ENCODE measurements at places on chromosomes 6 and 20.

DNA sequence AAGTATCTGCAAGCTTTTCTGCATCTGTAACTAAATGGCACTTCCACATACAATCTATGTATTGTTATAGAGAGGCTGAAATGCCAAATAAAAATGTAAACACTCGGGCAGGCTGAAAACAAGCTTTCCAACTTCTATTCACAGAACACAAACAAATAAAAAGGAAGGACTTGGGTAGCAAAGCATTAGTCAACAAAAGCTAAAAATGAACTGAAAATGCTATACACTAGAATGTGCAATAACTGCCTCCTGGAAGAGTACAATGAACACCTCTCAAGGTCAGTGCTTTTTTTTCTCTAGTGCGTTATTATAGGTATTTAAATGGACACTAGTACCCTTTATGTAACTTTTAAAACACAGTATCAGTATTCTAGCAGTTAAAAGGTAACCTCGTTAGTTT lies 31.4 kb downstream of the STK38 start:
- no peak for DNase-seq

- DNase-seq = no peak
These were observed 81.4 kb downstream of the CTNNBL1 start for GRCh38 chr20:37775200-37775599.

DNA sequence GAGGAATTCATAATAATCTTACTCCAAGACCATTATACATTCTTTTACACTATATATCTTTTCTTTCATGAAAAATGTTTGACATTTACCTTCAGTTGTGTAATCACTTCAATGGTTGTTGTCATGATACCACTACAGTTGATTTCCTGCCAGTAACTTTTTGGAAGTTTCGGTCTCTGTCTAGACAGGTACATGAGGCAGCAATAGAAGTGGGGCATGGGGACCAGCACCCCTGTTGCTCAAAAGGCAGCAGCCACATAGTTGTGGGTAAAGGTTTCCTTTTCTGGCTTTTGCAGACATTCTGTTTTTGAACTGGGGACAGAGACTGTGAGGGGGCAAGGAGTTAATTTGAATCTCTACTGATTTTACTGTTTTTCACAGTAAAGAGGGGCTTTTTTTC lies 14.1 kb downstream of the SAMD5 start:
- DNase-seq = no peak

DNA sequence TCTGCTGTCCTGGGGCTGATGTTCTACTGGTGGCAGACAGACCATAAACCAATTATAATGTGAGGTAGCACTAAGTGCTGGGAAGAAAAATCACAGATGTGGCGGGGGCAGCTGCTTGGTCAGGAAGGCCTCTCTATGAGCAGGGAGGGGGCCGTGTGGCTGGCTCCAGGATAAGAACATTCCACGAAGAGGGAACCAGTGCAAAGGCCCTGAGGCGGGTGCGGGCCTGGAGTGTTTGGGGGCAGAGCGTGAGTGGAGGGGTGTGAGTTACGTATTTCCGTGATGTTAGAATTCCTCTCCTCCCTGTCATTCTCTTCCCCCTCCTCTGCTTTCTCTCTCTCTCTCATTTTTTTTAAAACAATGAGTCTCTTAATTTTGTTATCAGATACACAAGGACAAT lies 67.2 kb downstream of the CEBPB start:
- DNase-seq = no peak

DNA sequence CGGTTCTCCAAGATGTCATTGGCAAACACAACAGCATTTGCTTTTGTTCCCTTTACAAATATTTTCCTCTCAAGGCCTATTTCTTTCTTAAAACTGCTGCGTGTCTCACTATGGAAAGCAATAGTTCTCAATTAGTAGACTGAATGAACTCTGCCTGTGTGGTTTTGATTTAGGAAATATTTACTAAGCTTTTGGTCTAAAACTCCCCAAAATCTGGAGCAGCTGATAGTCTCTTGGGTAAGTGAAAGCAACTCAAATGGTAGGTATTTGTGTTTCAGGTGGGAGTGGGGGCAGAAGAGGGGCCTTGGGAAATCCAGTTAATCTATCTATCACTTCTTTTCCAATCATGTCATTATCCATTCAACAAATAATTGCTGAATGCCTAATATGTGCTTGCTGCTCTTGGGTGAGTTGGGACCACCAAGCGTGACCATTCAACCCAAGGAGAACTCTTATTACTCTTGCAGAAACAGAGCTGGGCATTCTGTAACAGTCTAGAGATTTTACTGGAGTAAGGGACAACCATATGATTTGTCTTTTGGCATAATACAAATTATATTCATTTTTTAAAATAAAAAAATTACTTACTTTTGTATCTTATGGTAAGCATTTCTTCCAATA lies 33.2 kb upstream of the ADTRP start:
- no peak for DNase-seq

DNA sequence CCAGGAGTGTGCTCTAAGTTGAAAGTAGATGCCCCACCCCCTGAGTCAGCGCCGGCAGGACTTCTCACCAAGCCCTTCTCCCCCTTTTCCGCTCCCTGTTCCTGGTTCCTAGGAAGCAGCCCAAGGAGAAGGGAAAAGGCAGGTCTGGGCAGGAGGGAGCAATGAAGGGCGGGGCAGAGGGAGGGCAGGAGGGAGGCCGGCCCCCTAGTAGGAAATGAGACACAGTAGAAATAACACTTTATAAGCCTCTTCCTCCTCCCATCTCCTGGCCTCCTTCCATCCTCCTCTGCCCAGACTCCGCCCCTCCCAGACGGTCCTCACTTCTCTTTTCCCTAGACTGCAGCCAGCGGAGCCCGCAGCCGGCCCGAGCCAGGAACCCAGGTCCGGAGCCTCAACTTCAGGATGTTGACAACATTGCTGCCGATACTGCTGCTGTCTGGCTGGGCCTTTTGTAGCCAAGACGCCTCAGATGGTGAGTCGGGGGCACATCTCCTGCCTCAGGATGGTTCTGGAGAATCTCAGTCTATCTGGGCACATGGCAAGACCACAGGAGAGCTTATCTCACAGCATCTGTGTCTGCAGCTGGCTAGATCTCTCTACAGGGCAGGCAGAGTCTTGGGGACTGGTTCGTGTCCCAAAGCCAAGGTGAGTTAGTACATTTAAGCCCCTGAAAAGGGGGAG lies at the start of gene PROCR:
Gene PROCR (plus strand): TSS at position 320 of the 681 bp plus-strand sequence. CDS start 83 bp downstream, at position 403.
- no peak for DNase-seq

DNA sequence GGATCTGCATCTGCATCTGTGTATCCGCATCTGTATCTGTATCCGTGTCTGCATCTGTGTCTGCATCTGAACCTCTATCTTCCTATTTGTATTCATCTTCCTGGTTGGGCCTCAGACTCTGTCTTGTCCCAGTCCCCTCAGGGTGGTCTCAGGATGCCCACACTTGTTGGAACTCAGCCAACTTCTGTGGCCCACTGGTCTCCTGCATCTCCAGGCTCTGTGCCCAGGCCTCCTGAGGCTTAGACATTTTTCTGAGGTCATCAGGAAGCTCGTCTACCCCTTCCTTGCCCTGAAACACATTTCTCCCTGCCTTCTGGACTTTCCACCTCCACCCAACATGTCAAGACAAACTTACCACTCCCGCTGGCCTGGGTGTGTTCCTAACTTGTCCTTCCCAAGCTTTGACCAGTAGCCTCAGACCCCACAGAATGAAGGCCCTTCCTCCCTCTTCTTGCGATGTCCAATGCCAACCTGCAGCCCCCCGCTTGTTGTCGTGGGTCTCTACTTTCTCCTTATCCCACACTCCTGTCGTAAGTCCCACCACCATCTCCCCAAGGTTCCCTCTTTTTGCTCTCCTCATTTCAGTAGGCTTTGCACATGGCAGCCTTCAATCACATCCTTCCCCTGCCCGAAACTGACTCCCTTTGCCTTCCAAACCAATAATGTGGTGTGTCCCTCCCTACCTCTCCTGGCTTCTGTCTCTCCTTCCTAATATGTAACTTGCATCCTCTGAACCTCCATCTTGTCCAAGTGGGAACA lies 176.5 kb downstream of the DLL1 start:
- DNase-seq = no peak

GRCh38 chr6:107691062-107691751 lies 132.9 kb downstream of the SCML4 start:
- no peak for DNase-seq

GRCh38 chr6:122180132-122180531 lies 219.3 kb upstream of the HSF2 start:
- DNase-seq = no peak

- no peak for DNase-seq
These were observed 68.2 kb upstream of the SSTR4 start for GRCh38 chr20:22966787-22967464.

GRCh38 chr6:36110863-36111262 lies 19.4 kb upstream of the MAPK13 start:
- DNase-seq = no peak

DNA sequence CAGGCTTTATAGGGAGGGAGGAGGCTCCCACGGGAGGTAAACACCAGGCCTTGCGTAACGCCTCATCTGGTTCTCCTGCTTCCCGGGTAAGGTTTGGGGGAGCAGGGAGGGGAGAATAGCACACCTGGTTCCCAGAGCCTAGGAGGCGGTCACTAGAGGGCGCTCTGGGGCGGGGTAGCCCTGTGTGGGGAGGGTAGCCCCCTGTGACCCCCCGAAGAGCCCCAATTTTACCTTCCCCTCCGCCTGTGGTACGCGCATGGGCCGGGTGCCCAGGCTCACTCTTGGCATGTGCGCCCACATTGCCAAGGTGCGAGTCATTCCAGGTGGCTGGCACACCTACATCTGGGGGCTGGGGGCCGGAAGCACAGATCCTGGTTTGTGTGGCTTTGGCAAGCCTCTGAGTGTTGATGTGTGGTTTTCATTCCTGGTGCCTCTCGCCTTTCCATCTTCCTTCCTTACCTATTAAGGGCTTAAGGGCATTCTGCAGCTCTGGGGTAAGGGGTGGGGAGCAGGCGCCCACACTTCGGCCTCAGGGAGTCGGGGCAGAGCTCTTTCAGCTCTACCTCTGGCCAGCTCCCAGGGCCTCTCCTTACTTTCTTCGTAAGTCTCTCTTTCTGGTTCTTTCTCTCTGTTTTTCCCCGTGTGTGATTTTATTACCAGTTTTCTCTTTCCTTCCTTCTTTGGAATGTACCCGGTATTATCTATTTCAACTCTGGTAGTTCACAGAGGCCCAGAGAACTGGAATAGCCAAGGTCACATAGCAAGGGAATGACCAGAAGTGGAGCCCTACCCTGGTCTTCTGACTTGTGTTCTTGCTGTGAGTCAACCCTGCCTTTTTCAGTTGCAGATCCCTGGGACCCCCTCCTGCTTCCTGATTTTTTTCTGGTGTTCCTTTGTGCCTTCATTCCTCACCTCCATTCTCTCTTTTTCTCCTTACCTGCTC lies 492 bp upstream of the RNF39 start:
- no peak for DNase-seq

All from NCI-H1417 treated with DMSO at 0.1 percent for 48 hours (cell line).